Peyer's patch (tissue), 4 donors: ENCODE measurements at places on chromosomes 12 and 14. TPM values are rescaled to one million over a fixed set of nuclear protein-coding genes. Genes with fewer than 3 reads are reported as not detected.

DNA sequence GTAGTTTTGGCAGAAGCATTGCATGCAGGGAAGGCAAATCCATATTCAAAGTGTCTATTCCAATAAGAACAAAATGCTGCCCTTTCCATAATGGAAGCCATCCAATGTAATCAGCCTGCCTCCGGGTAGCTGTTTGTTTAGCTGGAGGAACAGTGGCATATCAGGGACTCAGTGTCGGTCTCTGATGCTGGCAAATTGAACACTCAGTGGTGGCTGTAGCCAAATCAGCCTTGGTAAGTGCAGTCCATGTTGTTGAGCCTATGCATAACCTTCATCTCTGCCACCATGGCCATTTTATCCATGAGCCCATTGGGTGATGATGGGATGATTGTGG lies 147.8 kb upstream of the MAX start:
- H3K4me1 ChIP-seq, result no peaks in the 10 kb centered on the region
- no peaks in the 10 kb centered on the region for H3K36me3 ChIP-seq
- H3K4me3 ChIP-seq, result no peak overlapping the region
- no peak overlapping the region for H3K27ac ChIP-seq

GRCh38 chr12:65005716-65006115 lies 115.4 kb downstream of the WIF1 start:
- no peak overlapping the region for H3K27ac ChIP-seq
- no peaks in the 10 kb centered on the region for H3K4me1 ChIP-seq
- no peaks in the 10 kb centered on the region for H3K27me3 ChIP-seq
- no peak overlapping the region for H3K4me3 ChIP-seq

Gene SERPINA9
- 0.80 TPM for total RNA-seq

Gene POTEG
- not detected for total RNA-seq

- H3K4me1 ChIP-seq, result no peaks in the 10 kb centered on the region
- no peak for DNase-seq
- no peaks in the 10 kb centered on the region for H3K27me3 ChIP-seq
- H3K27ac ChIP-seq, result no peak overlapping the region
- no peaks in the 10 kb centered on the region for H3K36me3 ChIP-seq
Measured at GRCh38 chr14:29442696-29443095, 485.0 kb downstream of the PRKD1 start.

Gene MMAB
- 41.4 TPM for total RNA-seq
